ENCODE measurements at places on chromosomes 13 and 19.

DNA sequence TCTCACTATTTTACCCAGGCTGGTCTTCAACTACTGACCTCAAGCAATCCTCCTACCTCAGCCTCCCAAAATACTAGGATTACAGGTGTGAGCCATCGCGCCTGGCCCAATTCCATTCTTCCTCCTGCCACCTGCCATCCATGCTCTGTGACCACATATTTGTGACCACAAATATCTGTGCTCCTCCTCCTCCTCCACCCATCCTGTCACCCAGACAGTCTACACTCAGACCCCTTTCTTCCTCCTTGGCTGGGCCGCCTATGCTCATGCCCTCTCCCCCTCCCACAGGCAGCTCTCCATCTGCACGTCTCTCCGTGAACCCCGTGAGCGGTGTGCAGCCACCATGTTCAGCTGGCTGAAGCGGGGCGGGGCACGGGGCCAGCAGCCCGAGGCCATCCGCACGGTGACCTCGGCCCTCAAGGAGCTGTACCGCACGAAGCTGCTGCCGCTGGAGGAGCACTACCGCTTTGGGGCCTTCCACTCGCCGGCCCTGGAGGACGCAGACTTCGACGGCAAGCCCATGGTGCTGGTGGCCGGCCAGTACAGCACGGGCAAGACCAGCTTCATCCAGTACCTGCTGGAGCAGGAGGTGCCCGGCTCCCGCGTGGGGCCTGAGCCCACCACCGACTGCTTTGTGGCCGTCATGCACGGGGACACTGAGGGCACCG is 3.2 kb downstream of the EHD2 start:
- no peak for DNase-seq

- DNase-seq, result no peak
These were observed 15.9 kb upstream of the RANBP3 start for GRCh38 chr19:5993648-5994358.

DNA sequence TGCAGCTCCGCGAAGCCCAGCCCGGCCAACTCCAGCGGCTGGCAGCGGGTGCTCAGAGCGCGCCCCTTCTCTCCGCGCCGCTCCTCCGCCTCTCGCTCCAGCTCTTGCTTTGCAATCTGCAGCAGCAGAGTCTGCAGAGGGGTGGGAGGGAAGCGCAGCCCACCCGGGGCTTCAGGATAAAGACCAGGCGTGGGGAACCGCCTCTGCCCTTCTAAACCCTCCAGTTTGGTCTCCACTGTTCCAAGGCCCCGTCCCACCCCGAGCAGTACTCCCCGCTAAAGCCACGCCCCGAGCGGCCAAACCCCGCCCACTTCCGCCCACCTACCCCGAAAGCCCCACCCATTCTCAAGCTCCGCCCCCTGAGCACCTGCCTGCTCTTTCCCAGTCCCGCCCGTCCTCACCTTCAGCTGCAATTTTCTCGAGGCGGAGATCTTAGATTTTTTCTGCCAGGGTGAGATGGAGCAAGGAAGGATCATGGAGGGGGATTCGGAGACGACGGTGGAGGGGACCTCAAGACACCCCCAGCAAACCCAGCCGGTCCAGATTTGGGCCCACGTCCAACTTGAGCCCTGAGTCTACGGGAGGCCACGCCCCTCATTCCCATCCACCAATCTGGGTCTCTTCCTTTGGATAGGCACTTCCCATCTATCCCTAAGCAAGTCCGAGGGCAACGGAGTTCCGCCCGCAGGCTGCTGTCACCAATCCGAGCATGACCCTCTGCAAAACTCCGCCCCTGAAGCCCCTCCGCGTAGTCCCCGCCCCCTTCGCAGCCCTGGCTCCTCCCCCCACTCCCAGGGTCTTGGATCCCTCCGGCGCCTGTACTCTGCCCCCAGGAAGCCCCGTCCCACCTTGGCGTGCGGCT is 1.1 kb downstream of the TNNI3 start:
- DNase-seq, result no peak

DNA sequence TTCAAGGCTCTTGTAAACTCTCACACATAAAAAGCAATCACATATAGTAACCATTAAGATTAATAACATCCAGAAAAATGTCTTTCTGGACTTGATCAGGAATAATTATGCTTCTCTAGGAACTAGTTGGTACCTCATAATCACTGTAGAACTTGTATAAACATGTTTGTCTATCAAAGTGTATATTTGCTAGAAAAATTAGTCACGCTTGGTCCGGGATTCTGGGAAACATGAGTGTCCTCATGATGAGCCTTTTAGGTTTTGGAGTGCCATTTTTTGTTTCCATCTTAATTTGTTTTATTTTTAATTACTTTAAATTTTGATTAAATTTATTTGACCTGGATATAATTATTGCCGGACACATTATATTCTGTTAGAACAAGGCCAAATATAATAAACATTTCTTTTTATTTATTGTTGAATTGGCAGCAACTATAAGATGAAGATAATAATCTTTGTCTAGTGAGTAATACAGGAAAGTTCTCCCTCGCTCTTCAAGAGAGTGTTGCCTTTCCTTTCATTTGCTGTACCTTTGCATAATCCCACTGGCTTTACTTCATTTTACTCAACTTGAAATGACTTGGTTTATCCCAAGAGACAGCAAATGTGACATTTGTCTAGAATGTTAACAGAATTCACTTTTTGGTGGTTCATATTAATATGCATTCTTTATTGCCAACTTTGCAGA is 207.0 kb downstream of the NALCN start:
- no peak for DNase-seq

DNA sequence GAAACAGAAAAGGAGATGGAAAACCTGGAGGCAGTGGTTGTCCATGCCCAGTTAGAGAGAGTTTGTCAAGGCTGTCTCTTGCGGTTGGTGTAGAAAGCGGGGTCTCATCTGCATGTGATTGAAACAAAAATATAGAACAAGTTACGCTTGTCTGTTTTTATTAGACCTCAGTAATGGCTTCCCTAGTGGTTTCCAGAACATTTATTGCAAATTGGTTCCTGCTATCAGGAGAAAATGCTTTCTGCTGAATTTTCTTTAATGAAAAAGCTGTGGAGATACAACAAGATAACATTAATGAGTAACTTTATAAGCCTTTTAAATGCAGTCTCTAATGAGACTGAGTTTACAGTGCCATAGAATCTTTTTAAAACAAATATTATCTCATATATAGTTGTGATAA is 378.0 kb downstream of the DACH1 start:
- no peak for DNase-seq

DNA sequence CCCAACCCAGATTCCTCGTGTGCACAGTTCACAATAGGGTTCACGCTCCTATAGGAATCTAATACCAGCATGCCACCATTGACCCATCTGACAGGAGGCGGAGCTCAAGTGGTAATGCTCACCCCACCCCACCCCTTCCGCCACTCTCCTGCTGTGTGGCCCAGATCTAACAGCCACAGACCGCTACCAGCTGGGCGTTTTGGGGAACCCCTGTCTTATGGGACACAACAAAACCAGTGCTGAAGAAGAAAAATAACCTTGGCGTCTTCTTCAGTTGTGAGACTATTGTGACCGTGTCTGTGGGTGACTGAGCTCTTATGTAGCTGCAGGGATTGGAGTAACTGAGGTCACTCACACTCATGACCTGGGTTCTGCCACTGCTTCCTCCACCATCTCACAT is 5.2 kb upstream of the OR10H1 start:
- DNase-seq, result no peak

- no peak for DNase-seq
These were observed 1121.9 kb upstream of the PCDH20 start for GRCh38 chr13:62537593-62537992.

GRCh38 chr19:54560881-54561385 is 12.7 kb upstream of the LILRA2 start:
- DNase-seq, result no peak

- DNase-seq, result no peak
These were observed 836.1 kb upstream of the PCDH20 start for GRCh38 chr13:62251734-62252133.

DNA sequence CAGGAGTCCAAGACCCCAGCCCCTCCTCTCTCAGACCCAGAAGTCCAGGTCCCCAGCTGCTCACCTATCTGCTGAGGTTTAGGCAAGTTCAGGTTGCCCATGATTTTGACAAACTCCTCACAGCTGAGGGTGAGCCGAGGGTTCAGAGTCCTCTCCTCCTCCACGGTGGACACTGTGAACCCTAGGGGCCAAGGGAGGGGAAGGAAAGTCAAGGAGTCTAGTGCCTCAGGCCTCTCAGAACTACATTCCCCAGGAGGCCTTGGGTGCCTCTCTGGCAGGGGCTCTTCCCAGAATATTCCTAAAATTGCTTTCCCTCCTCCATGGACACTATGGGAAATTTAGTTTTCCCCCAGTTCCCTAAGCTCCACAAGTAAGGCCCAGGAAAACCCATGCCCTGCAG is 3.3 kb upstream of the PHLDB3 start:
- no peak for DNase-seq

DNA sequence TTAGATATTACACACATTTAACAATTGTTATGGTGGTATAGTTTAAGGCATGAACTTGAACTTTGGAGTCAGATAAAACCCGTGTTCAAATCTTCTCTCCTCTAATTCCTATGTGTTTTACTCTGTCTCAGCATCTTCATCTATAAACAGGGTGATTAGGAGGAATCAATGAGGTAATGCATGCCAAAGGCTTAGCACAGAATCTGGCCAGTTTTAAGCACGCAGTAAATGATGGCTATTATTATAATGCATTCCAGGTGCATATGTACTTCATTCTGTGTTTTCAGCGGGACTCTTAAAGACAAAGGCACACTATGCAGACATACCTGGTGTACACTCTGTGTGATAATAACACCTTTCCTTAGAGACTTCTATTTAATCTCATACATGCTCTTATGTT is 88.0 kb upstream of the FRY start:
- no peak for DNase-seq

DNA sequence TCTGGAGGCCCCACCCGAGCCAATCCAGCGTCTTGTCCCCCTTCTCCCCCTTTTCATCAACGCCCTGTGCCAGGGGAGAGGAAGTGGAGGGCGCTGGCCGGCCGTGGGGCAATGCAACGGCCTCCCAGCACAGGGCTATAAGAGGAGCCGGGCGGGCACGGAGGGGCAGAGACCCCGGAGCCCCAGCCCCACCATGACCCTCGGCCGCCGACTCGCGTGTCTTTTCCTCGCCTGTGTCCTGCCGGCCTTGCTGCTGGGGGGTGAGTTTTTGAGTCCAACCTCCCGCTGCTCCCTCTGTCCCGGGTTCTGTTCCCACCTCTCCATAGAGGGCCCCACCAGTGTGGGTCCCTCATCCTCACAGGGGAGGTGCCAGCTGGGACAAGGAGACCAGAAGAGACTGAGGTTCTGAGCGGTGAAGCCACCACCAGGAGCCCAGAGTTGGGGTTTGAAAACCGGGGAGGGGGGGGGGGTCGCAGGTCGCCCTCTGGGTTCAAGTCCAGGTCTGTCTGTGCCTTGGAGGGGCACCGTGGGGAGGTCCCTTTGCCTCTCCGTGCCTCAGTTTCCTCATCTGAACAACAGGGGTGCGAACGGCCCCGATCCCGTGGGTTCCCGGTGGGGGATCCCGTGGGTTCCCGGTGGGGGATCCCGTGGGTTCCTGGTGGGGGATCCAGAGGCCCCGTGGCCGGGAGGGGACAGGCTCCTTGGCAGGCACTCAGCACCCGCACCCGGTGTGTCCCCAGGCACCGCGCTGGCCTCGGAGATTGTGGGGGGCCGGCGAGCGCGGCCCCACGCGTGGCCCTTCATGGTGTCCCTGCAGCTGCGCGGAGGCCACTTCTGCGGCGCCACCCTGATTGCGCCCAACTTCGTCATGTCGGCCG is at the start of gene ELANE:
Gene ELANE (plus strand): TSS at position 168 of the 878 bp plus-strand sequence. CDS start 26 bp downstream, at position 194.
- DNase-seq, result peak; percentile 53

DNA sequence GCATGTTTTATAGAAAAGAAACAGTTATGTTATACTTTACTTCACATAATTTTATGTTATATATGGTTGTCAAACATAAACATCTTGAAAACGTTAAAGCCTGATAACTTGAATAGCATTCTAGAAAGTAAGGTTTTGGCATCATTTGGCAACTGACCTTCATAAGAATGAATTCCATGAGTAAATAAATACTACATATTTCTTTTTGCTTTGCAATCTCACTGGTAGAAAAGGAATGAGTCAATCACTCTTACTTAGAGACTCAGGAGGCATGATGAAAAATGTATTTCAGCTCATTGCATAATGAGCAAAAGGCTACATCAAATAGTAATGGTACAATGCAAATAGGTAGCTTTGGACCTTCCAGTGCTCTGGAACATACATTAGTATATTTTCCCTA is 1381.9 kb downstream of the EFNB2 start:
- DNase-seq, result no peak

DNA sequence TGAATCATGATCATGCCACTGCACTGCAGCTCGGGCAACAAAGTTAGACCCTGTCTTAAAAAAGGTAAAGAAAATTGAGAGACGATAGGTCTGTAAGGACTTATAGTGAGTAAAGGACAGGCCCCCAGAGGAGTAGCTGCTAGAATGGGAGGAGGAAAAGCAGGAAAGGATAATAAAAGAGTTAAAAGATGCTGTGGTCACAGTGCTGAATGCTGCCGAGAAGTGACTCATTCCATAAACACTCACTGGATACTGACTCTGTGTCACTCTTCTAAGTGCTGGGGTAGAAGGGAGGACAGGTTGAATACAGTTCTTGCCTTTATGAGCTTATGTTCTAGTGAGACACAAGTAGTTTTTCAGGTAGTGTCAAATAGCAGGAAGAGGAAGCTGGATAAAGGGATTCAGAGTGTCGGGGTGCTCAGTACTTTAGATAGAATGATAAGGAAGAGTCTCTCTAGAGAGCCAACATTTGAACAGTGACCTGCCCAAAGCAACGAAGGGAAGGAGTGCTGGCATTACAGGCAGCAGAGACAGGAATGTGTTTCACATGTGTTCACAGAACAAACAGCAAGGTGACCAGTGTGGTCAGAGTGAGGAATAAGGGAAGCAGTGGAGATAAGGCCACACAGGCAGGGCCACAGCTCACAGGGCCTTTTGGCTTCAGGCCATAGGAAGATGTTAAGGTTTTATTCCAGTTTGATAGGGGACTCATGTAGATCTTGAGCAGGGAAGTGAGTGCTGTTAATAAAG is 1240.5 kb downstream of the UQCRFS1 start:
- no peak for DNase-seq

DNA sequence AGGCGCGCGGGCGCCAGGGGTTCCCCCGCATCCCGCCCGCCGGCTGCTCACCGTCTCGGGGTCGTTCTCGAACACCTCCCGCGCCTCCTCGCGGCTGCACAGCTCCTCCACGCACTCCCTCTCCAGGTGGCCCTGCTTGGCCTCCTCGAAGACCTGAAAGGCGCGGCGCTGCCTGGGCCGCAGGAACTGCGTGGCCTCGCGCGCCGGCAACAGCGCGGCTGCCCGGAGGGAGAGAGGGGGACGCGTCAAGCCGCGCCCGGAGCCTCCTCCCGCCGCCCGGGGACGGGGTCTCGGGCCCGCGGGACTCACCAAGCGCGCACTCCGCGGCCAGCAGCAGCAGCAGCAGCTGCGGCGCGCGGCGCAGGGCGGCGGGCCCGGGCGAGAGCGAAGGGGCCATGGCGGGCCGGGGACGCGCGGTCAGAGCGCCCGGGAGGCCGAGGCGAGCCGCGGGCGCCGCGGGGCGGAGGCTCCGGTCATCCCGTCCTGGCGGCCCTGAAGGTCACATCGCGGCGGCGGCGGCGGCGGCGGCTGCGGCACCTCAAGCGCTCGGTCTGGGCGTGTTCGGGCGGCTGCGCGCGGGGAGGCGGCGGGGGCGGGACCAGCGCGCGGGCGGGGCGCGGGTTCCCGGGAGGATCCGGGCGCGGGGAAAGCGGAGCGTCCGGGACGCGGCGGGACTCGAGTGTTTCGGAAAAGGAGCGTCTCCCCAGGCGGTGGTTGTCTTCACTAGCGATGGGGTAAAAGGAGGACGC is at the start of gene GAS6:
Gene GAS6 (minus strand): TSS at position 553 of the 749 bp plus-strand sequence. CDS start 156 bp downstream, at position 397.
- peak; percentile 16 for DNase-seq

Data from MV-4-11 (cell line).